COR-L47 (cell line): ENCODE measurements at places on chromosomes 2 and 18.
A peak's percentile ranks its signal among the peaks of the same experiment; 100 is the strongest.

GRCh38 chr2:47062681-47063537, 92.2 kb downstream of the STPG4 start:
- DNase-seq: no peak

GRCh38 chr2:124663645-124663997, 638.5 kb downstream of the CNTNAP5 start:
- no peak for DNase-seq

GRCh38 chr2:26483516-26483915, 5.6 kb upstream of the OTOF start:
- DNase-seq: no peak

- DNase-seq: no peak
Measured at GRCh38 chr2:54589340-54590215, 133.5 kb downstream of the SPTBN1 start.

GRCh38 chr2:57720728-57721627, 325.6 kb upstream of the VRK2 start:
- DNase-seq: peak; percentile 30

GRCh38 chr18:68017385-68017784, 500.9 kb upstream of the DSEL start:
- DNase-seq: no peak

DNA sequence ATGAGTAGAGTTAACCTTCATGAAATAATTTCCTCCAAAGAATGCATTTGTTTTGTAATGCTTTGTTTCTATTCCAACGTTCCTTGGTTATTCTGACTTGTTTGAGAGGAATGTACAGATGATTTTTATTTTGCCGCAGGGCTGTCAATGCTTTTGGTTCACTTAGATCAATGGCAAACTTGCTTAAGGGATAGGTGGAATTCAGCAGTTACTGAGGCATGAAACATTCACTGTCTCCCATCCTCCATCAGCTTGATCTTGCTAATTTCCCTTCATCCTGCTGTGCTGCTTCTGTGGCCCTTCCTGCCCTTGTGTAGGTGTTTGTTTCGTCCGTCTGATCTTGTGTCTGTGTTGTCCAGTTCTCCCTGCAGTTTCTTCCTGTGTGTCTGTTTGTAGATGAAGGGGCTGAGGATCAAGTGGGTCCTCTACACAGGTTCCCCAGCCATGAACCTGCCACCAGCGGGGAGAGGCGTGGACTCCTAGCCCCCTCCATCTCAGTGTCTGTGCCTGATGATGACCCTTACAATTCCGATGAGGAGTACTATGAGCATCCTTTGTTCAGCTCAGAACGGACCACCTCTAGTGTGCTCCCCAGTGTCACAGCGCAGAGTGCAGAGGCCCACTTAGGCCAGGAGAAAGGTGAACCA, 84.2 kb upstream of the UNC80 start:
- no peak for DNase-seq

GRCh38 chr2:53652131-53652530, 115.5 kb upstream of the CHAC2 start:
- DNase-seq: no peak

GRCh38 chr2:143451642-143452281, 322.5 kb downstream of the ARHGAP15 start:
- DNase-seq: no peak

DNA sequence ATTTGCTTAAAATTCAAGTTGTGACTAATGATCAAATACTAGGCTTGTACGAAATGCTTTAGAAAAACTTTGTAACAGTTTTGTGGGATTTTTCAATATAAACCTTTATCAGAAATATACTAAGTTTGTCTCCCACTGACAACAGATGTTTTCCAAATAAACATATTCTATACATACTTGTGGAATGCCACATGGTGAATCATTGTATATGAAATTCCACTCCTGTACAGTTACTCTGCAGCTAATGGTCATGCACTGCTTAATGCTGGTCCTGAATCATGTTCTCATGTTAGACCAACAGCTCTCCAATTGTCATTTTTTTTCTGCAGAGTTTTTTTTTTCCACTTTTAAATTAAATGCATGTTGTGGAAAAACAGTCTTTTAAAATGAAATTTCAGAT, 90.1 kb downstream of the DPP4 start:
- no peak for DNase-seq

- DNase-seq: no peak
Measured at GRCh38 chr2:56348392-56349210, 164.8 kb downstream of the CCDC85A start.

- DNase-seq: no peak
Measured at GRCh38 chr2:67272195-67272594, 124.9 kb upstream of the ETAA1 start.

DNA sequence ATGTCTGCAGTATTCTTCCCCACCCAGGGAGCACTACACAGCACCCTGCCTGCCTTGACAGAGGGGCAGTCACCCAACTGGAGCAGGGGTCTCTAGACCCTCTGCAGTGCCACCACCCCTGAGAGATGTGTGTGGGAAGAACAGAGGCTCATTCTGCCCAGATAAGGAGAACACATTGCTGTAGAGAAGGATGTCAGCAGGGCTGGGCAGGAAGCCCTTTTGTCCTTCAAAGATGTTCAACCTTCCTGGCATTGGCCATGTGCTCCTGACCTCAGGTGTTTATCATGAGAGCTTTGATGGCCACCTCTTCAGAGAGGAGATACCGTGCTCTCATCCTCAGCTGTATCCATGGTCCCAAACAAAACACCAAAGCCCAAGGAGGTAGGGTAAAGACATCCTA, 4.6 kb upstream of the TEX51 start:
- no peak for DNase-seq
